ENCODE measurements at places on chromosomes 4 and X.

- no peak for DNase-seq
Measured at GRCh38 chr4:118326585-118326984, 26.2 kb downstream of the PRSS12 start.

GRCh38 chr4:165016971-165017370 lies 14.8 kb upstream of the TRIM60 start:
- no peak for DNase-seq

GRCh38 chr4:5322321-5322720 lies 271.0 kb downstream of the STK32B start:
- no peak for DNase-seq

GRCh38 chr4:164977243-164978164 lies at the start of gene TRIM61:
TRIM61 (minus strand) TSS chr4:164977657; CDS start chr4:164970002, 7,655 bp downstream.
- no peak for DNase-seq

- DNase-seq = no peak
Measured at GRCh38 chr4:144556636-144557035, 89.3 kb upstream of the HHIP start.

- no peak for DNase-seq
Measured at GRCh38 chr4:25919676-25920075, 5.7 kb downstream of the SMIM20 start.

DNA sequence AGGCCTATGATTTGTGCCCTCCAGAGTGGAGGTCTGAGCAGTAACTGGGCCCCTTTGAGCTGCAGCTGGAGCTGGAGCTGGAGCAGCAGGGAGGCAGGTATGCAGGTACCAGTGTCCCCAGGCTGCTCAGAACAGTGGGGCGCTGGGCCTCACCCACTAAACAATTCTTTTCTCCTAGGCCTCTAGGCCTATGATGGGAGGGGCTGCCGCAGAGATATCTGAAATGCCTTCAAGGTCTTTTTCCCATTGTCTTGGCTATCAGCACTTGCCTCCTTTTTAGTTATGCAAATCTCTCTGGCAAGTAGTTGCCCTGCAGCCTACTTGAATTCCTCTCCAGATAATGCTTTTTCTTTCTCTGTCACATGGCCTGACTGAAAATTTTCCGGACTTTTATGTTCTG lies 79.7 kb upstream of the OTUD4 start:
- DNase-seq = no peak

Measured in NCI-H526 treated with DMSO at 0.1 percent for 48 hours (cell line).